ENCODE measurements at places on chromosomes 11 and 22. TPM values are rescaled to one million over a fixed set of nuclear protein-coding genes. Genes with fewer than 3 reads are reported as not detected.
A peak's percentile ranks its signal among the peaks of the same experiment; 100 is the strongest.

The CAPRIN1 gene
- 151 TPM for total RNA-seq

- H3K4me3 ChIP-seq = no peak overlapping the region
- H3K36me3 ChIP-seq = no peaks in the 10 kb centered on the region
- no peaks in the 10 kb centered on the region for H3K27me3 ChIP-seq
- DNase-seq = no peak
- no peaks in the 10 kb centered on the region for H3K4me1 ChIP-seq
- H3K27ac ChIP-seq = no peak overlapping the region
Observed at GRCh38 chr22:27546157-27546935, 255.2 kb downstream of the MN1 start.

DNA sequence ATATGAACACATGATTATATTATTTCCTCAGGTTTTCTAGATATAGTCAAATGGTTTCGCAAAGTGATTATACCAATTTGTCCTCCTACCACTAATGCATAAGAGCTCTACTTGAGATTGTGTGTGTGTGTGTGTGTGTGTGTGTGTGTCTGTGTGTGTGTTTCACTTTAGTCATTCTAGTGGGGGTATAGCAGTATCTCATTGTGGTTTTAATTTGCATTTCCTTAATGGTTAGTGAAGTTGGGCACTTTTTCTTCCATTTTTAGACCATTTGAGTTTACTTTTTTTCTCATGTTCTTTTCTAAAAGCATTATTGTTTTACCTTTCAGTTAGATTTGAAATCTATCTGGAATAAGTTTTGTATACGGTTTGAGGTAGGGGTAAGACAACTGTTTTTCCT, 12.9 kb downstream of the CAPN5 start:
- no peaks in the 10 kb centered on the region for H3K27me3 ChIP-seq
- peaks cover 46% of the 10 kb centered on the region for H3K4me1 ChIP-seq
- H3K36me3 ChIP-seq = no peaks in the 10 kb centered on the region
- H3K4me3 ChIP-seq = no peak overlapping the region
- DNase-seq = no peak

DNA sequence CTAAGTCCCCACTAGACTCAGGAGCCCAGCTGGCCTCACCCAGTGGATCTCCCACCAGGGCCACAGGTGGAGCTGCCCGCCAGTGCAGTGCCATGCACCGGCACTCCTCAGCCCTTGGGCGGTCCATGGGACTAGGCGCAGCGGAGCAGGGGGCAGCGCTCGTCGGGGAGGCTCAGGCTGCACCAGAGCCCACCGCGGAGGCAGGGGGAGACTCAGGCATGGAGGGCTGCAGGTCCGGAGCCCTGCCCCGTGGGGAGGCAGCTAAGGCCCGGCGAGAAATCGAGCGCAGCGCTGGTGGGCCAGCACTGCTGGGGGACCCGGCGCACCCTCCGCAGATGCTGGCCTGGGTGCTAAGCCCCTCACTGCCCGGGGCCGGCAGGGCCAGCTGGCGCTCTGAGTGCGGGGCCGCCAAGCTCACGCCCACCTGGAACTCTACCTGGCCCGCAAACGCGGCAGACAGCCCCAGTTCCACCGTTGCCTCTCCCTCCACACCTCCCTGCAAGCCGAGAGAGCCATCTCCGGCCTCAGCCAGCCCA, 1275.2 kb upstream of the CNTN5 start:
- H3K27me3 ChIP-seq = no peaks in the 10 kb centered on the region
- H3K36me3 ChIP-seq = no peaks in the 10 kb centered on the region
- no peak for DNase-seq
- H3K4me3 ChIP-seq = no peak overlapping the region
- H3K27ac ChIP-seq = no peak overlapping the region
- H3K4me1 ChIP-seq = no peaks in the 10 kb centered on the region

DNA sequence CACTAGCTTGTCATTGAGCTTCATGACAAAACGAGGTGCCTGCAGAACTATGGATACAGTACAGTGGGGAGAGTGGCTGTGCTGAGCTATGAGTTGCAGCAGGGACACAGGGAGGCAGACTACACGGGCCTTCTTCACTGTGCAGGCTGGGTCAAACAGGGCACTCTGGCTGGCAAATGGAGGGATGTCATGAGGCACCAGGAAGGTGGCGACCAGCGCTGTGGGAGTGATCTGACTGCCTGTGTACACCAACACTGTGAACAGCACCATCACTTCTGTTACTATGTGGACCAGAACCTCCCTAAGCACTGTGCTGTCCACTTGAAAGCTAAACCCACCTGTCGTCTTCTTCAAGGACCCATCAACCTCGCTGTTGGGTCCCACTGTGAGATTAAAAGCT, 3.1 kb downstream of the PKDREJ start:
- no peaks in the 10 kb centered on the region for H3K36me3 ChIP-seq
- H3K27ac ChIP-seq = no peak overlapping the region
- H3K4me1 ChIP-seq = peaks cover 15% of the 10 kb centered on the region
- DNase-seq = no peak
- peaks cover 33% of the 10 kb centered on the region for H3K27me3 ChIP-seq
- no peak overlapping the region for H3K4me3 ChIP-seq

The ZNHIT2 gene
- 12.4 TPM for total RNA-seq

- no peak overlapping the region for H3K4me3 ChIP-seq
- H3K27me3 ChIP-seq = no peaks in the 10 kb centered on the region
- no peak for DNase-seq
- H3K36me3 ChIP-seq = no peaks in the 10 kb centered on the region
- peaks cover 34% of the 10 kb centered on the region for H3K4me1 ChIP-seq
Observed at GRCh38 chr22:38017272-38017920, 33.0 kb upstream of the SOX10 start.

- H3K4me3 ChIP-seq = no peak overlapping the region
- DNase-seq = no peak
- H3K4me1 ChIP-seq = no peaks in the 10 kb centered on the region
Observed at GRCh38 chr11:81658722-81659121, 1074.9 kb downstream of the FAM181B start.

DNA sequence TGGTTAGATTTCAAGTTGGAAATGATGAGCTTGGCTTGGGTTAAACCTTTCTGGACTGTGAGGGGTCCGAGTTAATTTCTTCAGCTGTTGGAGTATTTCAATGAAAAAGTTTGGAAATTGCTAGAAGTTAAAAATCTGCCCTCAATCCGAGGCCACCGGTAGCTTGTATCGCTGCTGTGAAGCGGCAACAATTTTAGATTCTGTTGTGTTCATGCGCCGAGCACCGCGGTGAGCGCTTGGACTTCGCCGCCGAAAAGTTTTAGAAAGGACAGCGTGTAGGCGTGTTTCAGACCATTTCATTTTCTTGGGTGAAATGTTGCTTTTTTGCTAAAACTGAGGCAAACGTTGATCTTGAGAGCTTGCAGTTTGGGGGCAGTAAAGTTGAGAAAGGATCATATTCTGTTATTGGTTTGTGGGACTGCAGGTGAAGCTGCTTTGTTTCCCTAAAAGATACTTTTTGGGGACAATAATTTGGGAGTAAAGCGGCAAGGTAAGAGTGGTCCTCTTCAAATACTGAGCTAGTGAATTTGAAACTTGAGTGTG, 928 bp downstream of the FBXO7 start:
- H3K4me3 ChIP-seq = peak overlapping the region; percentile 99
- H3K27me3 ChIP-seq = no peaks in the 10 kb centered on the region
- peaks cover 15% of the 10 kb centered on the region for H3K4me1 ChIP-seq
- no peak for DNase-seq
- peak overlapping the region; percentile 99 for H3K27ac ChIP-seq

The NAALADL1 gene
- total RNA-seq = 1.1 TPM

- H3K4me1 ChIP-seq = peaks cover 2% of the 10 kb centered on the region
- no peaks in the 10 kb centered on the region for H3K27me3 ChIP-seq
- no peak for DNase-seq
- no peaks in the 10 kb centered on the region for H3K36me3 ChIP-seq
Observed at GRCh38 chr11:12060385-12060985, 49.9 kb upstream of the MICAL2 start.

- peaks cover 31% of the 10 kb centered on the region for H3K4me1 ChIP-seq
- H3K4me3 ChIP-seq = no peak overlapping the region
- H3K36me3 ChIP-seq = peaks cover 11% of the 10 kb centered on the region
- no peaks in the 10 kb centered on the region for H3K27me3 ChIP-seq
Observed at GRCh38 chr11:800473-800872, 2.4 kb upstream of the SLC25A22 start.

The GRM5 gene
- total RNA-seq = not detected

DNA sequence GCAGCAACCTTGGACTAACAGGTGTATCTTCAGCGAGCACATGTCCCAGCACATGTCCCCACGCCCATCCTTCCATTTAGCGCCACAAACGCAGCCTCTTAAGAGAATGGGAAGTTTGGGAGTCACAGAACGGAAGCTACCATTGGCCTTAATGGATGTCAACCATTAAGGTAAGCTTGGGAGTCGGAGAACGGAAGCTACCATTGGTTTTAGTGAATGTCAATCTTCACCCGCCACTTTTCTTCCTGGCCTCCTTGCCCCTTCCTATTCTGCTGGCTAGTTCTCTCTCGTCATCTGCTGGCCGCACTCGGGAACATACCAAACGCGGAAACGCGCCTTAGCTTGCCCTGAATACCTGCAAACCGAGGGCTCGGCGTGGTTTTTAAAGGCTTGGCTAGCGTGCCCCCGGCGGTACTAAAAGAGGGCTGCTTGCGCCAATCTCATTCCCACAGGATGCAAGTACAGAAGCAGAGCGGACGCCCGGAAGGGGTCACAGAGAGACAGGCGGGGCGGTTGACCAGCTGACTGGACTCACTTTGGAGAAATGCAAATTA, 24.3 kb downstream of the GLYATL1 start:
- H3K27me3 ChIP-seq = peaks cover 5% of the 10 kb centered on the region
- H3K4me3 ChIP-seq = peak overlapping the region; percentile 35
- H3K36me3 ChIP-seq = no peaks in the 10 kb centered on the region
- no peak overlapping the region for H3K27ac ChIP-seq
- H3K4me1 ChIP-seq = no peaks in the 10 kb centered on the region

The VPS26B gene
- 25.9 TPM for total RNA-seq

DNA sequence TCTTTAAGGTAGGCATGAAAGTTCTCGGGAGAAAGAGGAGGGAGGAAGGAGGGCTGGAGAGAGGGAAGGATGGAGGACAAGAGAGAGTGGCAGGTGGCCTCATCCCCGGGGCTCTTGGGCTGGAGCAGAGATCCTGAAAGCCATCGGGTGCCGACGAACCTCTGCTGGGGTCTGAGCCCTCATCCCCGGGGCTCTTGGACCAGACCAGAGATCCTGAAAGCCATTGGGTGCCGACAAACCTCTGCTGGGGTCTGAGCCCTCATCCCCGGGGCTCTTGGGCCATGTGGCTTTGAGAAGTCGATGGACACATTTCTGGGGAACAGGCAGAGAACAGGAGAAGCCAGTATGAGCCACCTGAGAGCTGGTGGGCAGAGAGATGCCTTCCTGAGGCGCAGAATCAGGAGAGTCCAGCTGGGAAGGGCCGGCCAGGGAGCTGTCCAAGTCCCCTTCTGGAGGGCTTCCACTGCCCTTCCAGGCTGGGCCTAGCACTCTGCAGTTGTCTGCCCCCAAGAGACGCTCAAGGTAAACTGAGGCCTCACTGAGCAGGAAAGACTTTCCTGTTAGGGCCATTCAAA, 1398.1 kb downstream of the BRD1 start:
- H3K27me3 ChIP-seq = no peaks in the 10 kb centered on the region
- H3K27ac ChIP-seq = no peak overlapping the region
- no peak overlapping the region for H3K4me3 ChIP-seq
- H3K4me1 ChIP-seq = no peaks in the 10 kb centered on the region

DNA sequence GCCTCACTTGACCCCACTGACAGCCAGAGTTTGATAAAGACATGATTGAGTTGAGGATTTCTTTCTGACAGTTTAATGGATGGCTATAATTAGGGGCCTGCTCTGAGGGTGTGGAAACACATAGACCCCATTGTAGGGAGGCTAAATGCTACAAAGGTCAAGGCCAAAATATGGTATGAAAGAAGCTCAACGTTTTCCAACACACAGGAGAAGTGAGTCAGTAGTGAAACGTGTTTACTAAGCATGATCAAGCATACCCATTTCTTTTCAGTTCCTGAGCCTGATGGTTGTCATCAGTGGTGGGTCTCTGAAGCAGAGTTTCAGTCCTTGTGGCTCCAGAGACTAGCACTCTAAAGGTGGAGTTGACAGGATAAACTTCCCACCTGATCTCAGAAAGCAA, 69.7 kb downstream of the SNX19 start:
- no peaks in the 10 kb centered on the region for H3K27me3 ChIP-seq
- DNase-seq = no peak
- H3K36me3 ChIP-seq = no peaks in the 10 kb centered on the region
- no peak overlapping the region for H3K27ac ChIP-seq
- peaks cover 40% of the 10 kb centered on the region for H3K4me1 ChIP-seq

The OR52N1 gene
- total RNA-seq = not detected

DNA sequence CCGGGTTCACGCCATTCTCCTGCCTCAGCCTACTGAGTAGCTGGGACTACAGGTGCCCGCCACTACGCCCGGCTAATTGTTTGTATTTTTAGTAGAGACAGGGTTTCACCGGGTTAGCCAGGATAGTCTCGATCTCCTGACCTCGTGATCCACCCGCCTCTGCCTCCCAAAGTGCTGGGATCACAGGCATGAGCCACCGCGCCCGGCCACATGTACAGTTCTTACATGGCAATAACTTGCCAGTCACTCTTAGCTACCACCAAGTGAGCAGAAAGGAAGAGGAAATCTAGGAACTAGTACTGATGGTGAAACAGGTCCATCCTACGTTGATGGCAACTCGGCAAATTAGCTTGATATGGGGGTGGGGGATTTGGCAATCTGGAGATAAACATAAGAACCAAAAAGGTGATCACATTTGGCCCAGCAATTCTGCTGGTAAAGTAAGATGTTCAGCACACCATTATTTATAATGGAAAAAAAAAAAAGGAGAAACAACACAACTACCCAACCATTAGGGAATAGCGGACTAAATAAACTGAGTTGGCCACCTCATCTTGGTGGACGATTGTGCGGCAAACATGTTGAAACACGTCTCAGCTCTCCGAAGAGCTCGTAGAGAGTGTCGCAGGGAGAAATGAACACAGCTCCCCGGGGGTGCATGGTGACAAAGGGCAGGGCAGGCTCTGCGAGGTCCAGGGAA, 5.3 kb downstream of the NLRP6 start:
- H3K36me3 ChIP-seq = no peaks in the 10 kb centered on the region
- peaks cover 22% of the 10 kb centered on the region for H3K27me3 ChIP-seq
- peaks cover 17% of the 10 kb centered on the region for H3K4me1 ChIP-seq
- H3K4me3 ChIP-seq = no peak overlapping the region
- no peak for DNase-seq
- H3K27ac ChIP-seq = no peak overlapping the region

The IGLL5 gene
- total RNA-seq = not detected

- H3K4me3 ChIP-seq = no peak overlapping the region
- no peak for DNase-seq
- H3K4me1 ChIP-seq = no peaks in the 10 kb centered on the region
Observed at GRCh38 chr22:19970479-19971275, 29.1 kb upstream of the TXNRD2 start.

The PTPRCAP gene
- total RNA-seq = 7.1 TPM

The FAM181B gene
- total RNA-seq = 0.13 TPM

DNA sequence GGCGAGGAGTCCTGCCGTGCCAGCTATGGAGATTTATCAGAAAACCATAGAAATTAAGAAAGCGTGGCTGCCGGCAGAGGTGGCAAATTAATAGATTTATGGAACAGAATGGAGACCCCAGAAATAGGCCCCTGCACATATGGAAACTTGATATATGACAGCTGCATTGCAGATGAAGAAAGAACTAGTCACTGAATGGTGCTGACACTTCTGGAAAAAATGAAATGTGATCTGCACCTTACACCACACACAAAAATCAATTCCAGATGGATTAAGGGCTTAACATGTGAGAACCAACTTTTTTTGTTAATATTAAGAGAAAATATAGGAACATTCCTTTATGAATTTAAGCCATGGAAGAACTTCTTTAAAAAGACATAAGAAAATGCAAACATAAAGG, 40.3 kb upstream of the TSKU start:
- H3K36me3 ChIP-seq = no peaks in the 10 kb centered on the region
- H3K4me3 ChIP-seq = no peak overlapping the region
- H3K4me1 ChIP-seq = peaks cover 2% of the 10 kb centered on the region
- no peak overlapping the region for H3K27ac ChIP-seq
- DNase-seq = no peak
